ENCODE measurements at places on chromosomes 4 and X.

DNA sequence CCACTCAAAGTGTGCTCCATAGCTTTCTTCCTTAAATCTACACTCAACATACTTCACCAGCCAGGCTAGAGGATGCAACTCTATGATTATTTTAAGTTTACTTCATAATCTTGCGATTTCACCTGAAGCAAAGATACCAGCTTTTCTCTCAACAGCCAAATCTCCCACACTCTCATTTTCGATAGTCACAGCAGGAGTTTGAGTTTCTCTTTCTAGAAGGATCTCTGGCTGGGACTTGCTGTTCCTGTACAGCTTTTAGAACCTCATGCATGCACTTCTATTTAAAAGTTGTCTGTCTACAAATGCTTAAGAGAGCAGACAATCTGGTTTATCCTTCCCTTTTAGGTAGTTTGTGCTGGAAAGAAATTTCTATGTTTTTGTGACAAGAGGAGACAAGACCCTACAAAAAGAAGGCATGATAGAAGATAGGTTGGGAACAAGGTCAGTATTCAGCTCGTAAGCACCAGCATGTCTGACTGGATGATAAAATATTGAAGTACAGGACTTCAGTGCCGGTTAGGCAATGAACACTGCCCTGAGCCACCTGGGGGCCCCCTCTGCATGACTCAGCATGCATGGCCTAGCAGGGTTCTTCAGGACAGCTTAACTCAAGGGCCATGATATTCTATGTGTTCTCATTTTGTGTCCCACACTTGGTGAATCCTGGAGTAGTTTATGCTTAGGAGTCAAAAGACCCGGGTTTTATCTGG, 65.6 kb downstream of the ATXN3L start:
- DNase-seq: peak; percentile 51

GRCh38 chr4:71275004-71275403, 63.8 kb upstream of the SLC4A4 start:
- no peak for DNase-seq

DNA sequence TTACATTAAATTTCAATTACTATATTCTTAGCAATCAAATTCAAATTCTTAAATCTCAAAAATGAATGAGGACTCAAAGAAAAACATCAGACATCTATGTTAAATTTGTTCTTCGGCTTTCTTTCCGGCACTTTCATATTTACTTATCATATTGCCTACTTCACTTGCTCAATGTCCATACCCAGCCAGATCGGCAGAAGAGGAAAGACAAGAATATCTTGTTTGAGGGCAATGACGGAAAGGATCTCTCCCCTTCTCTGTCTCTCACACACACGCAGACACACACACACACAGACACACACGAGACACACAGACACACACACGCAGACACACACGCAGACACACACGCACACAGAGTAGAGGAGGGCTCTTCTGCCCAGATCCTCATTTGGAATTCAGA, 13.2 kb upstream of the IRF2 start:
- no peak for DNase-seq

DNA sequence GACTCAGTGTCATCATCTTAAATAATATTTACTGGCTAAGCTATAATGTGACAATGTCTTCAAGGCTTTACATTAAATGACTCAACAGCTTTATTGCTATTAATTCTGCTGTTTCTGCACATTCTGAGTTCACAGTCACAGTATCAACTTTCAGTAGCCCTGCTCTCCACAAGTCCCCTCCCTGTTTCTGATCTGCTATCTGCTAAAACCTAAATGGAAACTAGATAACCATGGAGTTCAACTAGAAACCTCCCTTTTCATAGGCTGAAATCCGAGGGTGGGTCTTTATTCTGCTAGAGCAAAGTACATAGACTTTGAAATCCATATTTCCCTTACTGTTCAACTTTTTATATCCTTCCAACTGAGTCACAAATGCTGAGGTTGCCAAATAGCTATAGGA, 5.4 kb upstream of the ACE2 start:
- DNase-seq: no peak

- no peak for DNase-seq
Measured at GRCh38 chr4:68734095-68734494, 63.6 kb upstream of the UGT2B15 start.

DNA sequence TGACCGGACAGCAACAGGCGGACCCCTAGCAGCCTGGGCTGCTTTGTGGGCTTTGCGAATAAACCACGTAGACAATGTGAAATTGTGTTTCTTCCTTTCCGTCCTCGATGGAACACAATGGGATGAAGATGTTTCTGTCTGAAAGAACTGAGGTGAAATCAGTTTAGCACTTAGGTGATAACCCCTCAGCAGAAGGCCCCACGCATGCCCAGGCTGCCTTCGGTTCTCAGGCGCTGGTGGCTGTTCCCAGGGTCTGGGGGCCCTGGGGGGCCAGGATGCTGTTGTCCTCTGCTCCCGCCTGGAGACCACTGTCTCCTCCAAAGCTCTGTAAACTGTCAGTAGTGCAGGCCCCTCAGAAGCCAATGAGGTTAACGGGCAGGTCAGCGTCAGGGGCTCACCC, 73.9 kb upstream of the HGFAC start:
- no peak for DNase-seq

GRCh38 chr4:166165829-166166420, 292.9 kb downstream of the TLL1 start:
- DNase-seq: peak; percentile 70

DNA sequence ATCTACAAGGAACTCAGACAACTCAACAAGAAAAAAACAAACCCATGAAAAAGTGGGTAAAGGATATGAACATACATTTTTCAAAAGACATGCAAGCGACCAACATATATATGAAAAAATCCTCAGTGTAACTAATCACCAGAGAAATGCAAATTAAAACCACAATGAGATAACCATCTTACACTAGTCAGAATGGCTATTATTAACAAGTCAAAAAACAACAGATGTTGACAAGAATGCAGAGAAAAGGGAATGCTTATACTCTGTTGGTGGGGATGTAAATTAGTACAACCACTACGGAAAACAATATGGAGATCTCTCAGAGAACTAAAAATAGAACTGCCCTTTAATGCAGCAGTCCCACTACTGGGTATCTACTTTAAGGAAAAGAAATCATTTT, 12.1 kb downstream of the NIPAL1 start:
- DNase-seq: no peak

- no peak for DNase-seq
Measured at GRCh38 chrX:87636533-87636932, 118.9 kb downstream of the KLHL4 start.

- peak; percentile 6 for DNase-seq
Measured at GRCh38 chrX:140664939-140665338, 44.6 kb upstream of the LINC00632 start.

DNA sequence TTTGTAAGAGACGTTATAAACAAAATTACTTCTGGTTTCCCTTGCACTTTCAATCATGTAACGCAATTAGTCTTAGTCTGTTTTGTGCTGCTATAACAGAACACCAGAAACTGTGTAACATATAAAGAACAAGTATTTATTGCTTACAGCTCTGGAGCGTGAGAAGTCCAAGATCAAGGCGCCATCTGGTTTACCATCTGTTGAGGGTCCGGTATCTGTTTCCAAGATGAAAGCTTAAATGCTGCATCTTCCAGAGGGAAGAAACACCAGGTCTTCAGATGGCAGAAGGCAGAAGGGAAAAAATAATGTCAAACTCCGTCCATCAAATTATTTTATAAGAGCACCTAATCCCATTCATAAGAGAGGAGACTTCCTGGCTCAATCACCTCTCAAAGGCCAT, 474.1 kb downstream of the PDGFC start:
- no peak for DNase-seq

DNA sequence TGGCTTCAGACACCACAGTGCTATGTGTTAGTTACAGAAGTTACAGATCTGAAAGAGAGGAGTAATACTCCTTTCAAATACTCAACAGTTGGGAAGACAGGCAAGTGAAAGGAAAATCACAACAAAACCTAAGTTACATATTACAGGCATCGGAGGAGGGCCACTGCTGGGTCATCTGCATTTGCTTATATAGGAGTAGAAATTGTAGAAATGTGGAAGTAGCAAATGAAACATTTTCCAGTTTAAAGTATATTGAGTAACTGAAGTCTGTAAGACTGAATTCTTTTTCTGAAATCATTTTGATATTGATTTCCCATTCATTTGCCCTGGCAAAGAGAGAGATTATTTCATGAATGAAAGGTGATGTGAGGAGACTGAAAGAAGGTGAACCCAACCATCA, 201.7 kb downstream of the SPRY1 start:
- no peak for DNase-seq

GRCh38 chr4:55512922-55513571, 33.7 kb downstream of the CLOCK start:
- DNase-seq: peak; percentile 41

DNA sequence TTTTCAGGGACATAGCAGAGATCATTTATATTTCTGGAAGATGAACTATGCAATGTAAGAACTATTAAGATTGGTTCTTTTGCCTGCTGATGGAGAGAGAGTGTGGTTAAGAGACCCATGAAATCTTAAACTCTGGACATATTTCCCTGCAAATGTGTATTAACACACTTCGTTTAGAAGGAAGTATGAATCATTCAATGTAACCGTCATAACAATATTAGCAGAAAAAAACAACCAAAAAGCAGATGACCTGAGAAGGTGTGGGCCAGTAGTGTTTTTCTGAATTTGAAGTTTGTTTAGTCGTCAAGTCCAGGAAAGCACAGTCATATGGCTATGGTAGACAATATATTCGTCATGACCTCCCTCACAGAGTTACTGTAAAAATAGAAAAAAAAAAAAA, 2.5 kb upstream of the TMPRSS11D start:
- peak; percentile 31 for DNase-seq
